ENCODE measurements at places on chromosomes 12 and 14.

DNA sequence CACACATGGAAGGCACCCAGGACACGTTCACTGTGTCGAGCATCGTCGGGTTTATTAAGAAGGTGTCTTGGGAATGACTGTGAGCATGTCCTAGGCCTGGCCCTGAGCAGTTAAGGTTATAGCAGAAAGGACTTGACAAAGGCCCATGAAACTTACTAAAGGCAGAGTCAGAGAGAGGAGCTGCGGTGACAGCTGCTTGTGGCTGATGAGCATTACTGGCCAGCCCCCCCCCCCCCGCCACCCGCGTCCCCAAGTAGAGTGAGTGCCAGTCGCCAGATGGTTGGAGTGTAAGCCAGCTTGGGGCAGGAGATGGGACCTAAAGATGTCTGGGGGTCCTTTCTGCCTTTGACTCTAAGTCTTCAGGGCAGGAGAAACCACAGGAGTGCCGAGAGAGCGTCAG lies 169.9 kb downstream of the TSPAN9 start:
- no peak for DNase-seq

DNA sequence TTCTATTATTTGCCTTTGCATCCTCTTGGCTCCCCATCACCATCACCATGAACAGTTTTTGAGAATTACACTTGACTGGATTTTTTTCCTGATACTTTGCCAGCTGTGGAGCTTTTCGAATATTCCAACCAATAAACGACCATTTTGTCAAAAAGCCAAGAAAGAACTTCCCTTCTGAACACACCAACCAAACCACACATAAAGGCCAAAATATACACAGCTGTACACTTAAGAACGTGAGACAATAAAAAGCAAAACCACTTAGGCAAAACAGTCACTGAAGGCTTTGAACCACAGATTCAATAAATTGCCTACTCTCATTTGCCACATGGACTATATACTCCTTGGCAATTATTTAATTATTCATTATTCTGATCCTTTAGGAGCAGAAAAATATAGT lies 1.1 kb downstream of the C14orf93 start:
- DNase-seq = no peak

- DNase-seq = no peak
These were observed 230.7 kb upstream of the PRKD1 start for GRCh38 chr14:30158299-30158698.

DNA sequence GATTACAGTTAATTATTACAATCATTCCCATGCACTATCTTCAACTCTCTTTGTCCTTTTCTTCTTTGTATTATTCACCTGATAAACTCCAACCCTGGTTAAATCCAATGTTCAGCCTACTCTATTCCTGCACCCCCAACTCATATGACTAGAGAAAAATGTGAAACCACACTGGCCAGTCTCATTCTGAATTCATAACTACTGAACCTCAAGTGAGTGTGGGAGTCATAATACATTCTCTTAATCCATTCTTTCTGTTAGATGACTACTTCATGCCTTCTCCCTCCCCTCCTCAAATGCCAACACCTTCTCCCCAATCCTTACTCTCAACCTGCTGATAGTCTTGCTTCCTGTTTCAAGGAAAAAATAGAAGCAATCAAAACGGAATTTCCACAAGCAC lies 22.3 kb upstream of the ITPR2 start:
- DNase-seq = no peak

DNA sequence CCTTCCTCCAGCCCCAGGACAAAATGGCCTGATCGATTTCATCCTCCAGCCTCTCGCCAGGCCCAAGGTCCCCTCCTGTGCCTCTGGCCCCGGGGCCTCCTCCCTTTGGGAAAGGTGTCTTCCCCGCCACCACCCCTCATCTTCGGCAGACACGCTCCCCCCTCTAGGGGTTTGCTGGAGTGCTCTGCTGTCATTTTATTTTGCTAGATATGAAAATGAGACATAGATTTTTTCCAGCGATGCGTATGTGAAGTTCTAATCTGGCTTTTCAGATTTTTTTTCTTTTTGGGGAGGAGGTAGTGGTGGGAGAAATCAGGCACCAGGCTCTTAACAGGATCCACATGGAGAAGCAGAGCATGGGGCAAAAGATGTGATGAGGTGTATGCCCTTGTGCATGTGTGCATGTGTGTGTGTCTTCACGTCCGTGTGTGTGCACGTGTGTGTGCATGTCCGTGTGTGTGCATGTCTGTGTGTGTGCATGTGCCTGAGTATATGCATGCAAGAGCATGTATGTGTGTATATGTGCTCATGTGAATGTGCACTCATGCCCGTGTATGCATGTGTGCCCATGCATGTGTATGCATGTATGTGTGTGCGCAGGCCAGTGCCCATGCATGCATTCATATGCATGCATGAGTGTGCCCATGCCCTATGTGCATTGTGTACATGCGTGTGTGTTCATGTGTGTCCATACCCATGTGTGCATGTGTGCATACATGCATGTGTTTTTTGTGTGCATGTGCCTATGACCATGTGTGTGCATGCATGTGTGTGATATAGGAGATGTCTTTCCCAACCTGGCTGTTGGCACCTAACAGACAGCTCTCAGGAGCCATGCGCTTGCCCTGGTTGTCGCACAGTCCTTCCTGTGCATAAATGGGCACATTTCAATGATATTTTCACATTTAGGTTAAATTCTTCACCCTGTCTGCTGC lies 203.0 kb downstream of the RBM19 start:
- no peak for DNase-seq

GRCh38 chr14:88386256-88386794 lies 868 bp downstream of the SPATA7 start:
- no peak for DNase-seq

All from hepatic stellate cell (primary cell).